ENCODE measurements at places on chromosomes 7 and 10. TPM values are rescaled to one million over a fixed set of nuclear protein-coding genes. Genes with fewer than 3 reads are reported as not detected.

GRCh38 chr7:114942446-114943175, 20.7 kb downstream of the MDFIC start:
- no peak for DNase-seq
- H3K4me1 ChIP-seq = no peaks in the 10 kb centered on the region
- no peaks in the 10 kb centered on the region for H3K27me3 ChIP-seq
- H3K27ac ChIP-seq = no peak overlapping the region

- no peak for DNase-seq
- no peaks in the 10 kb centered on the region for H3K36me3 ChIP-seq
Measured at GRCh38 chr10:20970708-20971107, 73.6 kb upstream of the NEBL start.

DNA sequence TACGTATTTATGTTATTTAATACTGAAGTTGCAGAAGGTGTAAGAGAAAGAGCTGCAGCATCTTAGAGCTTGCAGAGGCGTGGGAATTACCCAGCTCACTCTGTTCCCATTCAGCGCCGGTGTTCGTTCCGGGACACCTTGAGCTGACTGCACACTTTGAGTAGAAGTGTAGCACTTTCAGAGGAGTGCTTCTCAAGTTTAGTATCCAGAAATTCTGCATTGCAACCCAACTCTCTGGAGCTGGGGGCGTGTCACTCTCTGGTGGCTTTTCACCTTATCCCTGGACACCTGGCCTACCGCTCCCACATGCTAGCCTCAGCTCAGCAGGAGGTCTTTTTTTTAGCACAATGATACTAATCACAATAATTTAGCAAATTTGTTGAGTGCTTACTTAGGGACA, 66.4 kb upstream of the SHH start:
- H3K27ac ChIP-seq = no peak overlapping the region
- no peaks in the 10 kb centered on the region for H3K4me1 ChIP-seq
- H3K27me3 ChIP-seq = no peaks in the 10 kb centered on the region

GPR37 gene
- total RNA-seq = 0.64 TPM

DNA sequence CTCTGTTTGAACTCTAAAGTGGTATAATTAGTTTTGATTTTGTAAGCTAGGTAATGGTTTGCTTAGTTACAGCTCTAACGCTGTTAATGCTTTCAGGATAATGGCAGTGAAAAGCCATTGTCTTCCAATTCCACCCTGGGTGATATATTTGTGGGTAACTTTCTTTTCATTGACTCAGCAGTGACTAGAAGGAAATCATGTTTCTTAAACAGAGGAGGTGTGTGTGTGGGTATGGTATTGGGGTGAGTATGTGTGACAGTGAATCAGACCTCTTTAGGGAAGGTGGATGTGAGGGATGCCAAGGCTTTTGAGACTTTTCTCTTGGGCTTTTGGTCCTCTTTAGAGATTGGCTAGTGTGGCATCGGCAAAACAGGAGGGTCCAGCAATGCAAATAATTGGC, 13.6 kb downstream of the ENTPD7 start:
- H3K27ac ChIP-seq = no peak overlapping the region
- DNase-seq = no peak
- no peaks in the 10 kb centered on the region for H3K36me3 ChIP-seq
- H3K4me3 ChIP-seq = no peak overlapping the region
- H3K4me1 ChIP-seq = no peaks in the 10 kb centered on the region
- H3K27me3 ChIP-seq = no peaks in the 10 kb centered on the region

DNA sequence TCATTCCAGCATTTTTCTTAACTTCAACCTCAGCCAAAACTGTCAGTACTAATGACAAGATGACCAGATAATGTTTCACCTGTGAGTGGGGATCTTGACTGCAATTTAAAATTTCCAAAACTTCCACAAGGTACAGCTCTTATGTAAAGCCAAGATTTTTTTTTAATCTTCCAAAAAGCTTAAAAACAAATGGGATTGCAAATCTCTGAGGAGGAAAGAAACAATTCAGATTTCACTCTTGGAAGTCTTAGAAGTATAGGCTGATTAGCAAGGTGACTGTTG, 90.2 kb downstream of the AGMO start:
- no peaks in the 10 kb centered on the region for H3K27me3 ChIP-seq
- no peak for DNase-seq
- H3K4me3 ChIP-seq = no peak overlapping the region
- H3K36me3 ChIP-seq = no peaks in the 10 kb centered on the region
- H3K27ac ChIP-seq = no peak overlapping the region

EFCAB10 gene
- not detected for total RNA-seq

DNA sequence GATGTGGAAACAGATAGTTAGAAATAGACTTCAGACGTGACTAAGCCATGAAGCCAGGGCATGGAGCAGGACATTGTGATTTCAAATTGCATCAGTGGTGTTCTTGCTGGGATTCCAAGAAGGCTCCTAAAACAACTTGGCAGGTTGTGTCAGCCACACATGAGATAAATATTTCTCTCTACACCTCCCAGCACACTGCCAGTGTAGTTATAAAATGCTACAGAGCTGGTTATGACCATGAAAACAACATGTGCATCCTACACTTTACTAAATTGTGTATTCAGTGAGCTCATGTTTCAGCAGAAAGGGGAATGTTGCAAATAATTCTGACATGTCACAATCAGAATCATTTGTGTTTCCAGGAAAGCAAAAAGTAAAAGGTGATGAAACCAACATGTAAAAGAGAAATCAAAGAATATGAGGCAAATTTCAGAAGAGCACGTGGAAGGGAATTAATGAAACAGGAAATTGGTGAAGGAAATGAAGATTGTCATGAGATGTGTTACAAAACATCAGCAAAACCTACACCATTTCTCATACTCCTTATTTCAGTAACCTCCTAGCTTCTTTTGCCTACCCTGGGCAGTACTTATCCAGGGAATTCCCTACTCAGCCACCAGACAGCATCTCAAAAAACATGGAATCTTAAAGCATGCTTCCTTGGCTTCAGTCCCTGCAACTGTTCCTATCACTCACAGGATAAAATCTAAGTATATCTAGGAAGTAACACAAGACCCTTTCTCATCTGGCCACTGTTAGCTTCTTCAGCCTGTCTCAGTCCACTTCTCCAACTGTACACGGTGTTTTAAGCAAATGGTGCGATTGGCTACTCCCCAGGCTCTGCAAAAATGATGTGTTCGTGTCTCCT, 5.8 kb upstream of the CYP3A7 start:
- no peaks in the 10 kb centered on the region for H3K27me3 ChIP-seq
- no peak for DNase-seq
- no peak overlapping the region for H3K4me3 ChIP-seq
- no peak overlapping the region for H3K27ac ChIP-seq

FXYD4 gene
- total RNA-seq = 0.98 TPM

GRCh38 chr10:67926951-67927350, 42.5 kb downstream of the SIRT1 start:
- no peaks in the 10 kb centered on the region for H3K4me1 ChIP-seq
- H3K4me3 ChIP-seq = no peak overlapping the region
- no peak for DNase-seq
- no peaks in the 10 kb centered on the region for H3K36me3 ChIP-seq

PDK4 gene
- 11.1 TPM for total RNA-seq

- DNase-seq = no peak
- no peaks in the 10 kb centered on the region for H3K4me1 ChIP-seq
- H3K4me3 ChIP-seq = no peak overlapping the region
- H3K27ac ChIP-seq = no peak overlapping the region
- no peaks in the 10 kb centered on the region for H3K27me3 ChIP-seq
Measured at GRCh38 chr7:156257904-156258303, 382.7 kb upstream of the RNF32 start.

WEE2 gene
- total RNA-seq = not detected

ZNF775 gene
- 11.0 TPM for total RNA-seq

ZNF37A gene
- 8.3 TPM for total RNA-seq

GTF2IRD1 gene
- total RNA-seq = 18.3 TPM

DNA sequence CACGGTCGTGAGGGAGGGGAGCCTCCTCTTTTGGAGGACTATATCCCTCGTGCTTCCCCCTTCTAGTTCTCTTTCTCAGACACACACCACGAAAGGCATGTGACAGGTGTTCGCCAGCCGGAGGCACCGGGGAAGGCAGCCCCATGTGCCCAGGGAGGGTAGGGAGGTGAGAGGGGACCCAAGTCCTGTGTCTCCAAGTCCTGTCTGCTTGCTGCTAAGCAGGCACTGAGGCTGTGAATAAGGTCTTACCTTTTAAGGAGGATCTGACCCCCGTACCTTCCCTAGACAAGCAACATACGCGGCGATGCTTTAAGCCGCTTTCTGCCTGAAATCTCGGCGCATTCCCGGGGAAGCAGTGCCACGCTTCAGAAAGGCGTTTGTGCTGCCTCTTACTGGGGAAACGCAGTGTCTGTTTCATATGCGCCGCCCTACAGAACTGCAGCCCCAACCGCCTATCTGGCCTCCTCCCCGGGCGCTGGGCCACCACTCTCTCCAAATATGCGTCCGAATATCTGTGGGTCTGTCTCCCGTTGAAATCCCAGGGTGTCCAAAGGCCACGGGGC, 770 bp downstream of the PLXNA4 start:
- peak; percentile 30 for DNase-seq
- no peaks in the 10 kb centered on the region for H3K36me3 ChIP-seq
- peak overlapping the region; percentile 34 for H3K4me3 ChIP-seq

DNA sequence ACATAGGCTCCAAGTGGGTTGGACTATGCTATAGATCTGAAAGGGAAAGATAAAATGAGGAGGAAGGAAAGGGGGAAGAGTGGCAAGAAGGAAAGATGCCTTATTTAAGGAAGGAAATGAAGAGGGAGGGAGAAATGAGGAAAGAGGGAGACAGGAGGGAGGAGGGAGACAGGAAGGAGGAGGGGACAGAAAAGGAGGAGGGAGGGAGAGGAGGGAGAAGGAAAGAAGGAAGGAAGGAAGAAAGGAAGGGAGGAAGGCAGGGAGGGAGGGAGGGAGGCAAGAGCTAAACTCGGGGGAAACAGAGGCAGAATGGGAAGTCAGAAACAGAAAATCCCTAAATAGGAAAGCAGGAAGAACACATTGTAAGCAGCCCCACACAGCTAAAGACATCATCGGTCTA, 67.4 kb downstream of the KIAA1549 start:
- no peaks in the 10 kb centered on the region for H3K27me3 ChIP-seq
- no peak overlapping the region for H3K27ac ChIP-seq
- DNase-seq = no peak
- H3K4me1 ChIP-seq = no peaks in the 10 kb centered on the region

H2BK1 gene
- not detected for total RNA-seq

- no peaks in the 10 kb centered on the region for H3K27me3 ChIP-seq
- H3K4me1 ChIP-seq = no peaks in the 10 kb centered on the region
- no peaks in the 10 kb centered on the region for H3K36me3 ChIP-seq
- no peak overlapping the region for H3K27ac ChIP-seq
- H3K4me3 ChIP-seq = no peak overlapping the region
- DNase-seq = no peak
Measured at GRCh38 chr10:124281666-124282065, 137.1 kb downstream of the OAT start.

DNA sequence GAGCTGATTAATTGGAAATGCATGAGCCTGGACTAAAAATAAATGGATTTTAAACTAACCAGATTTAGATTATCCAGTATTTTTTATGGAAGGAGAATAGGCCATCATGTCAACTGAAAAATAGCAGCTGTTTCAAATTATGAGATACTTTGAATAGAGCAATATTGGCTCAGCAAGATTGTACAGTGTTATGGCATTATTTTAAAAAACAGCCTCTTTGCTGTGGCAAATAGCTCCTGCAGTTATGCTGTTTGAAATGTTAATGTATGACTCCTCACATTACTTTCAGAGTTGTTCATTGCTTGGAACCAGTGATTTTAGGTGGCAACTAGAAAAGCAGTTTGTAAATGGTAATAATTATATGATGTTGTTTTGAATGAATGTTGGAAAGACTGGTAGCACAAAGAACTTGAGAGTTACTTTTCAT, 244.5 kb downstream of the KIAA1217 start:
- no peaks in the 10 kb centered on the region for H3K36me3 ChIP-seq
- H3K27ac ChIP-seq = no peak overlapping the region
- DNase-seq = no peak

- no peaks in the 10 kb centered on the region for H3K36me3 ChIP-seq
- no peaks in the 10 kb centered on the region for H3K4me1 ChIP-seq
- H3K27me3 ChIP-seq = no peaks in the 10 kb centered on the region
- no peak for DNase-seq
- no peak overlapping the region for H3K27ac ChIP-seq
- no peak overlapping the region for H3K4me3 ChIP-seq
Measured at GRCh38 chr7:71389976-71390375, 258.0 kb downstream of the GALNT17 start.

POLD2 gene
- total RNA-seq = 161 TPM

DNA sequence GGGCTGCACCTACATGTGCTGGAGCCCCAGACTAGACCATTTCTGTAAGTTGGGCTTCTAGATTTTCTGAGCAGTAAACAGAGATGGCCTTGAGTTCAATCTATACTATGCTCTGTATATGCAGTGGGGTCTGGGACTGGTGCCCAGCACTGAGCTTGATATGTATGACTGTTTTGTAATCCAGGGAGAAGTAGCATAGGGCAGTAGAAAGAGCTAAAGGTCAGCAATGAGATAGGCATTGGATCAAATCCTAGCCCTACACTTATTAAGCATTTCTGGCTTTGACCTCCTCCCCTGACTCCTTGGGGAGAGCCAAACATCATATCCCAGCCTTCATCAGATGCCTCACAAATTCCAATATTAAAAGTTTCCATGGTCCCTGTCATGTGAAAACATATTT, 254.6 kb downstream of the TSPAN12 start:
- H3K4me1 ChIP-seq = no peaks in the 10 kb centered on the region
- no peak overlapping the region for H3K4me3 ChIP-seq
- DNase-seq = no peak
- H3K27ac ChIP-seq = no peak overlapping the region

DNA sequence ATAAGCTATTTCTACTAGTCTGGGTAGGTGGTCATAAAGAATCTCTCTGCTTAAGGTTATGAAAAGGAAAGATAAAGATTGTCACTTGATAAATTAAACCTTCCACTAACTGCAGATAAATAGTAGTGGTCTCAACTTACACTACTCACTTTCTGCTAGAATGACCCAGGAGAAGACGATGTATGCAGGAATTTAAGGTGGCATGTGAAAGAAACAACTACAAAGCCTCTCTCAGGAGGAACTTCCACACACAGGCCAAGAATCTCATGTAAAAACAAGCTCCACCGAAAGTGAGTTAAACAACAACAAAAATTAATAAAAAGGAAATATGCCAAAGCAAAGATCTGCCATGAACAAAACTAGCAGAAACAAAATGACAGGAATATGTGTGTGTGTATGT, 165.4 kb downstream of the CDC14C start:
- no peak overlapping the region for H3K27ac ChIP-seq
- no peaks in the 10 kb centered on the region for H3K27me3 ChIP-seq
- no peaks in the 10 kb centered on the region for H3K4me1 ChIP-seq
- H3K36me3 ChIP-seq = no peaks in the 10 kb centered on the region

DNA sequence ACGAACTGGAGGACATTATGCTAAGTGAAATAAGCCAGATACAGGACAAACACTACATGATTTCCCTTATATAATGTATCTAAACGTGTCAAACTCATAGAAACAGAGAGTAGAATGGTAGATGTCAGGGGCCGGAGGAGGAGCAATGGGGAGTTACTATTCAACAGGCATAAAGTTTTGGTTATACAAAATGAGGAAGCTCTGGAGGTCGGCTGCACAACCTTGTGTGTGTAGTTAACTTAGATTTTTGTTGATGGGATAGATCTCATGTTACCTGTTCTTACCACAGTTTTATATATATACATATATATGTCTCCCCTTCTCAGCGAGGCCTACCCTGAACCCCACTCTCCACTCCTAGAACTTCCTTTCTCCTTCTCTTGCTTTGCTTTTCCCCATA, 22.4 kb upstream of the TECTB start:
- H3K27me3 ChIP-seq = no peaks in the 10 kb centered on the region
- H3K36me3 ChIP-seq = no peaks in the 10 kb centered on the region
- H3K4me3 ChIP-seq = no peak overlapping the region

HOGA1 gene
- not detected for total RNA-seq

SOSTDC1 gene
- 4.7 TPM for total RNA-seq
